NAMALWA (cell line): ENCODE measurements at places on chromosomes 5 and 9.

DNA sequence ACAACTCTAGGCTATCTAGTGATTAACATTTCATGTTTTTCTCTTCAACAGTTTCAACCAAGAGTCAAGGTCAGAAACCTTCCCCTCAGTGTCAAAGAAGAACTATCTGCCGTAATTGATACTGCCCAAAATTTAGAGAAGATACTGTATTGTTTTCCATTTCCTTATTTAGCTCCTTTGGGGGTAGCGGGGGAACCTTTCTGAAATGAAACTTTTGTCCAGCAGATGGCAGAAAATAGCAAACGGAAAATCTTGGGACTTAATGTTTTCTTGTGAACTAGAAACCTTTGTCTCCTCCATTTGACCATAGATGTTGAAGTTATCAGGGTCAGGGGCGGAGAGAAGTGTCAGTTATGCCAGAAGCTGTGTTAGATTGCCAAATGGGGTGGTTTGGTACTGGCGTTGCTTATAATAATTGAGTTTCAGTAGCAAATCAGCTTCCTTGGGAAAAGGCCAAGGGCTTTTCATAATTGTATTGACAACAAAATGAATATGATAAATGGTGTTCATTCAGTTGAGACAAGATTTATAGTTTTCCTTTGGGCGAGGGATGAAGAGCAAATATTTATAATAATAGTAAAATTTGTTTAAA is 101.7 kb upstream of the TLX3 start:
- DNase-seq = peak; percentile 79

DNA sequence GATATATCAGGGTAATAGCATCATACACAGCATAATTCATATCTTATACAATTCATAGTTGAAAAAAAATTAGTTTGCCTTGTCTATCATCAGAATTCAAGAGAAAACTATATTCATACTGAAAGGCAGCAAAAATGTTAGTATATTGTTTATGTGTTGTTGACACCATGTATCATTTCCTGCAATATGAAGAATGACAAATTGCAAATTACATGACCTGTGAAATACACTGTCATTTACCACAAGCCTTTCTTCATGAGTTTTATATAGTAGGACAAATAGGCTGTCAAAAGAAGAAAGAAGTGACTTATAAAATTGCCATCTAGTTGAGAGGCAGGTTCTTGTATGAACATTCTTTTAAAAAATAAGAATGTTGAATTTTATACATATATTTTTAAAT is 1136.3 kb upstream of the CDH9 start:
- no peak for DNase-seq

GRCh38 chr5:142281008-142281367 is 43.8 kb downstream of the SPRY4 start:
- DNase-seq = no peak

GRCh38 chr5:125262782-125263181 is 516.3 kb upstream of the ZNF608 start:
- DNase-seq = no peak

GRCh38 chr9:69919461-69920061 is 98.9 kb downstream of the CFAP95 start:
- peak; percentile 75 for DNase-seq

DNA sequence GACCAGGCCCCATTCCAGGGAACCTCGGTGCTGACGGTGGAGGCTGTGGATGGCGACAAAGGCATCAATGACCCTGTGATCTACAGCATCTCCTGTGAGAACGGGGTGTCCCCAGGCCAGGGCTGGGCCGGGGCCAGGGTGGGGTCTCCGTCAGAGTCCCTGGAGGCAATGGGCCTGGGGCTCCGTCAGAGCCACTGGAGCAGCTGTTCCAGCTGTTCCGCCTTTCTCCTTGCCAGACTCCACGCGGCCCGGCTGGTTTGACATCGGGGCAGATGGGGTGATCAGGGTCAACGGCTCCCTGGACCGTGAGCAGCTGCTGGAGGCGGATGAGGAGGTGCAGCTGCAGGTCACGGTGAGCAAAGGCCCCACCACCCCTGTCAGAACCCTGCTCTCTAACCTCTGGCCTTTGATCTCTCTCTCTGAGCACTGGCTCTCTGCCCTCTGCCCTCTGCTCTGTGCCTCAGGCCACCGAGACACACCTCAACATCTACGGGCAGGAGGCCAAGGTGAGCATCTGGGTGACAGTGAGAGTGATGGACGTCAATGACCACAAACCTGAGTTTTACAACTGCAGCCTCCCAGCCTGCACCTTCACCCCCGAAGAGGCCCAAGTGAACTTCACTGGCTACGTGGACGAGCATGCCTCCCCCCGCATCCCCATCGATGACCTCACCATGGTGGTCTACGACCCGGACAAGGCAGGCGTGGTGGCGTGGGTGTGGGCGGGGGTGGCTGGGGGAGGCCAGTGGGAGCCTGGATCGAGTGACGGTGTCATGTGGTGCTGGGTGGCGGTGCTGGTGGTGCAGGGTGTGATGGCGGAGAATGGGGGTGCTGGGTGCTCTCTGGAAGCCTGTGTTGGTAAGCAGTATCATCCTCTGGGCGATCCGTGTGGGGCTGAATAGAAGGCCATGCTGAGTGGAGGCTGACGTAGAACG is 26.6 kb downstream of the CDHR2 start:
- DNase-seq = no peak

- DNase-seq = no peak
These were observed 8.4 kb downstream of the SLC2A6 start for GRCh38 chr9:133470427-133470924.

DNA sequence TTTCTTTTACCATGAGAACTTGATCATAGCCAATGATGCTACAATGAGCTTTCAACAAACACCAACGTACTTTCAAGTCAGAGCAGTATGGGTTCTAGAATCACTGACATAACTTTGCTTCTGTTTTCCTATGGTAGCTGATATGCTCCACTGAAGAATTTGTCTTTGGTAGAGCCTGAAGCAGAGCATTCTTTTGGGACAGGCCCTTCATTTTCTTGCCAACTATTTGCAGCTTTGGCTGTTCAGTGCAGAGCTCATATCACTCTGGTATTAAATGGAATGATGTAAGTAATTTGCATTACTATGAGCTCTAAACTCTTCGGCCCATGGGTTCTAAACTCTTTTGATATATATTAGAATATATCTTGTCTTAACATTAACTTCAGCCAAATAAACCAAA is 51.8 kb upstream of the APC start:
- no peak for DNase-seq

DNA sequence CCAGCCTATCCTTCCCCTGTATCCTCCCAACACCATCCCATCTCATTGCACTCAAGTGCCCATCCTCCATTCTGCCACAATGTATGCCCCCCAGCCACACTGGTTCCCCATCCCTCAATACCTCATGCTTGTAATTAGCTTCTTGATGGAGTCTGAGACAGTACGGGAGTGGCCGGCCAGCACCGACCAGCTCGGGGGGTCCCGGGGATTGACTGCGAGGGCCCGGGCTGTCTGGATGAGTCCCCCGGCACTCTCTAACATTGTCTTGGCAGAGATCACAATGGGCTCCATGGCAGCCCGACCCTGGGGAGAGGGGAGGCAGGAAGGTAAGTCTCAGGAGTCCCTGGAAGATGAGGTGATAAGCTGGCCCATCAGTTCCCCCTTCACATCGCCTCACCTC is 17.2 kb upstream of the TPM2 start:
- no peak for DNase-seq

DNA sequence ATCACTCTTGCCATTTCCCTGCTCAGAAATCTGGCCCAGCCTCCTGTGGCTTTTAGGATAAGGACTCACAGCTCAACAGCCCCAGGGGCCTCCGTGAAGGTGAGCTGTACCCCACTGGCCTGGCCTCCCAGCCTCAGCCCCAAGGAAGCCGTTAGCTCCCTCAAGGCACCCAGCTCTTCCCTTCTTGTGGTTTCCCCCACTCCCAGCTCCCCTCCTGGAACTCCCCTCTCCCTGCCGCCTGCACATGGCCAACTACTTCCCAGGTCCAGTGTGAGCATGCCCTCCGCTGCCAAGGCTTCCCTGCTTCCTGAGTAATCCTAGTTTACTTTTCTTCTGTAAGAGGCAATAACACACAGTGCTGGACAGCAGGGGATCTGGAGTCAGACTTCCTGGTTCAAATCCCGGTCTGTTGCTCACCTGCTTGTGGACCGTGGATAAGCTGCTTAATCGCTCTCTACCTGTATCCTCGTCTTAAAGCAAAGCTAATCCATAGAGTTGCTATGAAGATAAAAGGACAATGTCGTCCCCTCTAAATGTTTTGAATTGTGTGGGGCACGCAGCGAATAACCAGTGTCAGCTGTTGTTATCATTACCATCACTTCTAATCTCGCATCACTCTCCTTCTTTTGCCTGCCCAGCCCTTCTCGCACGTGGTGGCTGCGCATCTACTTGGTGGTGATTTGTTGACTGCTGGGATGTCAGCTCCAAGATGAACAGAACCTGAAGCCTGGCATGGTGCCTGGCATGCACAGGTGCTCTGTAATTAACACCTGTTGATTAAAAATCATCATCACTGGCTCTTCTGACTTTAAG is 86.6 kb downstream of the C5orf15 start:
- DNase-seq = no peak

DNA sequence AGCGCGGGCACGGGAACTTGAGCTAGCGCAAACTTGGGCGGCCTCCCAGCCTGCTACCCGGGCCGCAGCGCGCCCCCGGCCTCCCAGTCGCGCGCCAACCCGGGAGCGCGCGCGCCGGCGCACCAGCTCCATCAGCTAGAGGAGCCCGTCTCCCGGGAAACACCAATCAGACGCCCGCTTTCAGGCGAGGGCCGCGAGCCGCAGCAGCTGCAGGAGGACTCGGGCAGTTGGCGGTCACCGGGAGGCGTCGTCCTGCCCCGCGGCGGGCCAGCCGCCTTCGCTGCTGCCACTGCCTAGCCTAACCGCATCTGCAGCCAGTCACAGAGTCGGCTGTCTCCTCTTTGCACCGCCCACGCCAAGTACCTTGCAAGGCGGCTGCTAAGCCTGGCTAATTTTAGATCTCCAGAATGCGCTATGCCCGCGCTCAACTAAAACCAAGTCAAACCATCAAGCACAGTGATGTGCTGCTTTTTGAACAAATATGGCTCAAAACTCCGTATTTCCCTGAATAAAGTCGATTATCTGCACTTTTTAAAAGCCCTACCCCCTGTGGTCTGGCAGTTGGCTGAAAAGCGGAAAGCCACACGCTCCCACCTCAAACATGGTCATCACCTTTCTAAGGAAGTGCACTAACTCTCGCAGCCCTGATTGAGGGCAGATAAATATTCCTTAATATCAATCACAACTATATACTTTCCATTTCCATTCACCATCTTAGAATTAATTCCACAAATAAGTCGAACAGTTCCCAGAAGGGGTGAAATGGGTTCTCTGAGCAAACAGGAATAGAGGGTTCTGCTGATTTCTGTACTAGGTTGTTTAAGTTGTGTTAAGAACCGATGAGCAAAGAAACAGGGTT is 221.8 kb downstream of the MEF2C start:
- DNase-seq = peak; percentile 68

- no peak for DNase-seq
These were observed 5.7 kb downstream of the PHF2 start for GRCh38 chr9:93582115-93582514.

GRCh38 chr9:94631599-94631998 is 7.7 kb downstream of the FBP1 start:
- no peak for DNase-seq

- no peak for DNase-seq
These were observed 404.7 kb downstream of the TLE4 start for GRCh38 chr9:79976257-79977073.

- DNase-seq = no peak
These were observed 54.7 kb downstream of the SECISBP2 start for GRCh38 chr9:89372979-89373378.

- no peak for DNase-seq
These were observed 1.4 kb upstream of the CIZ1 start for GRCh38 chr9:128192601-128193371.
